ENCODE measurements at places on chromosomes 5 and 9. TPM values are rescaled to one million over a fixed set of nuclear protein-coding genes. Genes with fewer than 3 reads are reported as not detected.

The SLCO6A1 gene
- total RNA-seq: not detected

The LHX6 gene
- 13.3 TPM for total RNA-seq

DNA sequence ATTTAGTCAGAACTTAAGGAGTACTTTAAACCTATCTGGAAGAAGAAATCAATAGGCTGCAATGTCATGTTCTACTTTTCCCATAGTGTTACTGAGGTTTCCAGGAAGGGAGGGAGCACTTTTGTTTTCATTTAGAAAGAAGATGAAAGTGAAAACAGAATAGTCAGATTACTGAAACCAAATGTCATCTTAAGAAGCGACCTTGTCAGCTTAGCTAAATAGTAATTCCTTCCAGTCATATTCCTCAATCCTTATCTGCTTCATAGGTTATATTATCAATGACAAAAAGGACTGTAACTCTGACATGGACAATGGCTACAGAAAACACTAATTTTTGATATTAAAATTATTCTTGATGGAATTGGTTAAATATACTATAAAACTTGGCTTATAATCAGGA lies 27.7 kb downstream of the SAR1B start:
- DNase-seq: no peak

GRCh38 chr9:85142968-85143367 lies 473.4 kb downstream of the NTRK2 start:
- no peak for DNase-seq

DNA sequence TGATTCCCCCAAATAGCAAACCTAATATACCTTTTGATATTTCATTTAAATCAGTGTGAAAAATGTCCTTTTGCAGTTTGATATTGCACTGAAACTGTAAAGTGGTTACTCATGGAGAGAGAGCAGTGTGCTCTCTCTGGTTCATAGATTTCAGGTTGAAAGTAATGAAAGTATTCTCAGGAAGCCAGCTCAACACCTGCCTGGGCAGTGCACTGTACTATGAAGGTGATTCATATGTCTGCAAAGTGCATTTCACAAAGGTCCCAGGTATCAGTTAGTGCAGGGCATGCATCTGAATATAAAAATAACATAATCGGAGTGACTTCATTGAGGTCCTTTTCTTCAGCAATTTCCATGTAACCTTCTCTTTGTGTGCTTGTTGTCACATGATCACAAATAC lies 274.3 kb downstream of the CDH18 start:
- DNase-seq: no peak

All from omental fat pad (tissue), 4 donors.